Right atrium auricular region (tissue), 2 donors: ENCODE measurements at places on chromosomes 5 and 9.

DNA sequence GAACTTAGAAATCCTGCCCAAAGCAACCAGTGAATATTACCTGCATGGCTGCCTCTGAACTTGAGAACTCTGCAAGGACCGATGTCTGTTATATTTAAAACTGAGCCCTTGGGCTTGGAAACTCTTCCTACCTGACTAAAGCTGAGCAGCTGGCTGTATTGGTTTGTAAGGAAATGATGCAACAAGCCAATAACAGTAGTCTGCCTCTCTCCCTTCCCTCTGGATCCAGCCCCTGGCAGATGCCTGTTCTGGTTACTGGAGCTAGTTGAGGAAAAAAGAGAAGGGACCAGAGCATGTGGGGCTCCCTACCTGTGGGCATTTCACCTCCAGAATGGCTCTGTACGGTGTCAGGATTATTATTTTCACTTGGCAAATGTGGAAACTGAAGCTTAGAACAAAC, 34.7 kb downstream of the SH3RF2 start:
- DNase-seq: no peak

DNA sequence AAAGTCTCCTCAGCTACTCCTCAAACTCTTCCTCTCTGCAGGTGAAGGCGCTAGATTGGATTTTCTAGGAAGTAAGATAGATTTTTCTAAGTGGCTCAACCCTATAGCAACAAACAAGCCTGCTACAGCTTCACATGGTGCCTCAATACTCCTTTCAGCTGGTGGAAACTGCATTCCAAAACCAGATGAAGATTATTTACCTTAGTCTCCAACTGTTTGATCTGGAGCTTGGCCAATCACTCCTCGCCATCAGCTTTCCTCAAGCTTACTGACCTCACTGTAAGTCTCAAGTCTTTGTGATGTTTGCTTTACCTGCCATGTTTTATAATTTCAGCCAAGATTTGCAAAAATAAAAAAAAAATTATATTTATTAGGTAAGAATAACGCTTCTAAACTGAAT, 622.4 kb downstream of the CHSY3 start:
- DNase-seq: no peak

- DNase-seq: no peak
These were observed 84.2 kb upstream of the PCSK1 start for GRCh38 chr5:96517295-96517694.

DNA sequence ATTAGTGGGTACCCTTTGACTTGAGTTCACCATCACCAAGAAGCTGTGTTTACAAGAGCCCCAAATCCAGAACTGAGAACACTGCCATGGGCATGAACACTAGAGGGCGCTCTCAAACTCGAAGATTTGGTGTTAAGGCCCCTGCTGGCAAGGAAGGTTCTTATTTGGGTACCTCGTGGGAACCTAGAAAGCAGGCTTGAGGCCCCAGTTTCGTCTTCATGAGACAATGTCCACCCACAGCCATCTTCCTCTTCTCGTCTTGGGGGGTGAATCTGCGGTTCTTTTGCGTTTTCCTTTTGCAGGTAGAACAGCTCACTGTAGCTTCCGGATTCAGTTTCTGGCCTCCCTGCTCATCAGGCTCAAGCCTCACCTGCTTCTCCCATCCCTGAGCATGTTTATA, 184.0 kb downstream of the SEMA5A start:
- DNase-seq: peak; percentile 67

DNA sequence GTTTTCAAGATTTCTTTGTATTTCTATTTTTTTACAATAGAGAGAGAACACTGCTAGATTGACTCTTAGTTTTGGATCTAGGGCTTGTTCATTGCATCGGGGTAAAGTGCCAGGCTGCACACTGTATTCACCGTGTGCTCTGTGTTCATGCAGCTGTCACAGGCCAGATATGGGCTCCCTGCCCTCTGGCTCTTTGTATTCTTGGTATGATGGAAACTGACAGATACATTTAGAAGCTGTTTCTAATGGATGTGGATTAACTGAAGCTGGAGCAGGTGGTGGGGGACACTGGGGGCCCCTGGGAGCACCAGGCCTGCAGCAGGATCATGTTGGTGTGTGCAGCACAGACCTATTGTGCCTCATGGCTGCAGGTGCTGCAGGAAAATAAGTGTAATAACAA, 28.0 kb downstream of the SLC36A1 start:
- DNase-seq: no peak

GRCh38 chr9:136556166-136556565, 10.3 kb upstream of the NOTCH1 start:
- no peak for DNase-seq

- DNase-seq: no peak
These were observed 10.5 kb downstream of the PIK3R1 start for GRCh38 chr5:68225911-68226545.

GRCh38 chr9:93035106-93035660, 23.3 kb upstream of the SUSD3 start:
- DNase-seq: no peak

GRCh38 chr5:91142819-91143218, 240.3 kb downstream of the ARRDC3 start:
- DNase-seq: no peak

- DNase-seq: no peak
These were observed 28.5 kb upstream of the PHF24 start for GRCh38 chr9:34929506-34930102.

- peak; percentile 82 for DNase-seq
These were observed 36.7 kb downstream of the MTREX start for GRCh38 chr5:55344392-55344992.

DNA sequence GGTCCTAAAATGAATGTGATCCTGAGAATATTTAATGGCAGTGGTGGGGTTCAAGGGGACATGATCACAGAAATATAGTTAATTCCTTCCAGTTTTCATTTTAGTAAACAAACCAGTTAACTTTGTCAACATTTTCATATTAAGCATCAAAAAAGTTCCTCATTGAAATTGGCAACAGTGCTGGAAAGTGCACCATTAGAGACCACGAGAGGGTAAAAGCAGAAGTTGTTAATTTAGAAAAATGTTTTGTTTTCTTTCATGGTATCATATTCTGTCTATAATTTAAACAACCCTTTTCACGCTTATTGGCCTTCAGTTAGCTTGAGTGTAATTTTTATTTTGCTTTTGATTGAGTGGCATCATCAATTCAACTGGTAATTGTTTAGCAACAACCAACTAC, 11.9 kb downstream of the GIN1 start:
- no peak for DNase-seq

DNA sequence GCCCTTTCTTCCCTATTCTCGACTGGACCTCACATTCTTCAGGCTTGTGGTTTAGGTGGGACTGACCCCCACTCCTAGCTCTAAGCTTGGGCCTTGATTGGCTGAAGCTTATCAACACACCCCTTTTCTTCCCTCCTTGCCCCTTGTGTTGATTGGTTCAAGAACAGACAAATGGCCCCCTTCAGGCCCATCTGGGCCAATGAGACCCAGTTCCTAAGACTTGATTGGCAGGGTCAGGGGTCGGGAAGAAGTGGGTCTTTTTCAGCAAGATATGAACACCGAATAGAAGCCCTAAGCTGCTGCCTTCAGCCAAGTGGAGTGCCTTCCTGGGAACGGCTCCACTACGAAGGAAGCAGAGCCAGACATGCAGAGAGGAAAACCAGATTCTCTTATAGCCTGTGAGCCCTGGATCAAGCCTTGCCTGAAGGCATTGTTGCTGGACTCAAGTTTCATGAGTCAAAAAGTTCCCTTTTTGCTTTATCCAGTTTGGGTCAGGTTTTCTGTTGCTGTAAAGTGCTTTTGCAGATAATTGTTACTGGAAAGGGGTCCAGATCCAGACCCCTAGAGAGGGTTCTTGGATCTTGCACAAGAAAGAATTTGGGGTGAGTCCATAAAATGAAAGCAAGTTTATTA, 22.4 kb upstream of the NCS1 start:
- no peak for DNase-seq

DNA sequence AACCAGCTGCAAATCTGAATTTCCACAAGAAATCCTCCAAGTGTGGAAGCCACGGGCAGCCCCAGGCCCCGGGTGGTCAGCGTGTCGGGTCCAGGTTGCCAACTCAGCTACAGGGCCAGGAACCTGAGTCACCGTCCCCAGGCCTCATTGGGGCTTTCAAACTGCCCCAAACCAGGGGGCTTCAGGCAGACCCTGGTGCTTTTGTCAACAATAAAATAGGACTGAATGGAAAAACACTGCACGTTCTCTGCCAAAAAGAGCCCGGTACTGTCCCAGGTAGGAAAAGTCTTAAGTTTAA, 24.0 kb downstream of the GFPT2 start:
- DNase-seq: no peak
